SJSA1 (cell line): ENCODE measurements at places on chromosomes 3 and 15. TPM values are rescaled to one million over a fixed set of nuclear protein-coding genes. Genes with fewer than 3 reads are reported as not detected.

- H3K36me3 ChIP-seq = no peaks in the 10 kb centered on the region
- no peak for DNase-seq
- H3K27me3 ChIP-seq = no peaks in the 10 kb centered on the region
- H3K4me1 ChIP-seq = no peaks in the 10 kb centered on the region
Measured at GRCh38 chr3:72475258-72476138, 372.7 kb downstream of the SHQ1 start.

- no peak overlapping the region for H3K4me3 ChIP-seq
- peaks cover 22% of the 10 kb centered on the region for H3K4me1 ChIP-seq
- no peaks in the 10 kb centered on the region for H3K36me3 ChIP-seq
- no peak overlapping the region for H3K27ac ChIP-seq
- H3K27me3 ChIP-seq = no peaks in the 10 kb centered on the region
- no peak for DNase-seq
Measured at GRCh38 chr15:78207641-78208340, 26.6 kb downstream of the ACSBG1 start.

The SHC4 gene
- total RNA-seq = 1.0 and 2.9 TPM in 2 replicates

DNA sequence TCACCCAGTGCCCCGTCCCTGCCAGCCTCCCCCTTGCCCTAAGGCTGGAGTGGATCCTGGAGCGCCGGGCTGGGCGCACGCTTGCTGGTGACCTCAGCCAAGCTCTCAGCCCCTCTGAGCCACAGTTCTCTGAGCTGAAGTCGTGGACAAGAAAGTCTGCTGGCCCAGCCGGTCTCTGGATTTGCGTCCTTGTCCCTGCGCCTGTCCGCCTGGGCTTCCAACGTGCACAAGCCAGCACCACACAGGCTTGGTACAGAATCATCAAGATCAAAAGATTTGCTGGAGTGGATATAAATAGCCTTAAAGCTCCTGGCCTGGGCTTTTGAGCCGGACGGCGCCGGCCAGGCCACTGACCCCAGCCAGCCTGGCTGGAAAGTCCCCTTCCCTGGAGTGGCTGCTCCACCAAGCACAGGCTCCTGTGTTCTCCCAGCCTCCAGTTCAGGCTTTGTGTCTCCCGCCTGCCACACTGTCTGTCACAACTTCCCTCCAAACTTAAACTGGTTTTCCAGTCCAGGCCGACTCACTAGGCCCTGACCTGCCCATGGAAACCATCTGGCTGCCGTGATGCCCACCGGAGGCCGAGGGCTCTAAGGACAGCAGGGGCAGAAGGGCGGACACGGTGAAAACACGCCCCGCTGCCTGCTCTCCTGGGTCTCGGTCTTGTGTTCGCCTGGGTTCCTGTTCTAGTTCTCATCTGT lies 156.2 kb downstream of the NUP210 start:
- no peaks in the 10 kb centered on the region for H3K36me3 ChIP-seq
- H3K27ac ChIP-seq = no peak overlapping the region
- no peaks in the 10 kb centered on the region for H3K27me3 ChIP-seq
- no peak overlapping the region for H3K4me3 ChIP-seq
- no peak for DNase-seq
- no peaks in the 10 kb centered on the region for H3K4me1 ChIP-seq

GRCh38 chr15:90581771-90582352 lies 52.1 kb downstream of the CRTC3 start:
- no peak overlapping the region for H3K4me3 ChIP-seq
- no peak overlapping the region for H3K27ac ChIP-seq
- no peaks in the 10 kb centered on the region for H3K27me3 ChIP-seq
- no peak for DNase-seq
- H3K36me3 ChIP-seq = 0 out of 2 replicates have a peak, but pooled peaks cover 5% of the 10 kb centered on the region

DNA sequence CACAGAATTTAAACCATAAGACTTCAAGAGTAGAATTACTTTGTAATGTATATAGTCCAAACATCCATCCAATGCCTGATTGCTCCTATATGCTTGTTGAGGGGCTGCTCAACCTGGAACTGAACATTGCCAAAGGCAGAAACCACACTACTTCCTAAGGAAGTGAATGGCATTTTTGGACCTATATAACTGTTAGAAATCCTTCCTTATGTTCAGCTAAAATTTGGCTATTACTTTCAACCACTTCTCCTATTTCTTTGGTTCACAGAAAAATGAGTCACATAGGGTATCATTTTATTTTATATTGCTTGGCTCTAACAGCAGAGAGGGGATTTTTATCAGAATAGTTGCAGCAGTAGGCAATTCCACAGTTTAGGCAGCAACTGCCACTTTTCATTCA lies 342.1 kb downstream of the SLC9A9 start:
- no peak overlapping the region for H3K27ac ChIP-seq
- H3K4me3 ChIP-seq = no peak overlapping the region
- no peaks in the 10 kb centered on the region for H3K4me1 ChIP-seq
- H3K36me3 ChIP-seq = no peaks in the 10 kb centered on the region

DNA sequence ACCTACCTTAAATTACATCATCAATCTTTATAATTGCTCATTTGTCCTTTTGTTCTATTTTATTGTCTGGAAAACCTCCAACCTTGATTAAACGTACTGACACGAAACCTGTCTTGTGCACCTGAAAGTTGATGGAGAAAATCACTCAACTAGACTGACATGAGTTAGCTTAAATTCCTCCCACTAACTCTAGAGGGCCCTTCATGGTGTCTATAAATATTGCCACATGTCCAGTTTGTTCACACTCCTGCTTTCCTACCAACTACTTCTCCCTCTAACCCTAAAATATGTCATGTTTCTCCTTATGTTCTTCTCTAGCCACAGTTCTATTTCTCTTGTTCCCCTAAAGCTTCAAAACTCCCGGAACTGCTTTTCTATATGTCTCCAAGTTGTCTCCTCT lies 59.8 kb upstream of the SGO1 start:
- H3K4me3 ChIP-seq = no peak overlapping the region
- no peaks in the 10 kb centered on the region for H3K27me3 ChIP-seq
- no peaks in the 10 kb centered on the region for H3K4me1 ChIP-seq
- DNase-seq = no peak
- no peak overlapping the region for H3K27ac ChIP-seq

The SKOR1 gene
- total RNA-seq = not detected in 2 replicates

DNA sequence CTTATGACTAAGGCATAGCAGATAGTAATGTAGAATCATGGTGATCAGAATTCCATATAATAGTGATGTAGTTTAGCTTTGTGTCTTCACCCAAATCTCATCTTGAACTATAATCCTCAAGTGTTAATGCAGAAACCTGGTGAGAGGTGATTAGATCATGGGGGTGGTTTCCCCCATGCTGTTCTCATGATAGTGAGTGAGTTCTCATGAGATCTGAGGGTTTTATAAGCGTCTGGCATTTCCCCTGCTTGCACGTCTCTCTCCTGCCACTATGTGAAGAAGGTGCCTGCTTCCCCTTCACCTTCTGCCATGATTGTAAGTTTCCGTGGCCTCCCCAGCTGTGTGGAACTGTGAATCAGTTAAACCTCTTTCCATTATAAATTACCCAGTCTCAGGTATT lies 138.7 kb upstream of the CBLB start:
- H3K27ac ChIP-seq = no peak overlapping the region
- no peaks in the 10 kb centered on the region for H3K27me3 ChIP-seq
- no peaks in the 10 kb centered on the region for H3K36me3 ChIP-seq

GRCh38 chr15:51938286-51938685 lies 33.3 kb downstream of the LEO1 start:
- no peak for DNase-seq
- no peak overlapping the region for H3K4me3 ChIP-seq
- no peak overlapping the region for H3K27ac ChIP-seq
- no peaks in the 10 kb centered on the region for H3K4me1 ChIP-seq
- H3K36me3 ChIP-seq = peaks cover 64% of the 10 kb centered on the region
- H3K27me3 ChIP-seq = no peaks in the 10 kb centered on the region
